ENCODE measurements at places on chromosomes 6 and 20.
A peak's percentile ranks its signal among the peaks of the same experiment; 100 is the strongest.

DNA sequence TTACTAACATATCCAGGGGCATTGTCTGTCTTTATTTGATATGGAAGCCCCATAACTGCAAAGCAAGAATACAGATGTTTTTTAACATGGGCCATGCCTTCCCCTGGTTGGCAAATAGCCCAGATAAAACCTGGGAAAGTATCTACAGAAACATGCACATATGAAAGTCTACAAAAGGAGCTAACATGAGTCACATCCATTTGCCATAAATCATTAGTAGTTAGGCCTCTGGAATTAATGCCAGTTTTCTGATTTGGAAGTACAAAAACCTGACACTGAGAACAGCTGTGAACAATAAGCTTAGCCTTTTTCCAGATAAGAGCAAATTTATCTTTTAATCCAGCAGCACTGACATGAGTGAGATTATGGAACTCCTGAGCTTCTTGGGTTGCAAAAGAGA lies 418.0 kb upstream of the IMPG1 start:
- no peak for DNase-seq

DNA sequence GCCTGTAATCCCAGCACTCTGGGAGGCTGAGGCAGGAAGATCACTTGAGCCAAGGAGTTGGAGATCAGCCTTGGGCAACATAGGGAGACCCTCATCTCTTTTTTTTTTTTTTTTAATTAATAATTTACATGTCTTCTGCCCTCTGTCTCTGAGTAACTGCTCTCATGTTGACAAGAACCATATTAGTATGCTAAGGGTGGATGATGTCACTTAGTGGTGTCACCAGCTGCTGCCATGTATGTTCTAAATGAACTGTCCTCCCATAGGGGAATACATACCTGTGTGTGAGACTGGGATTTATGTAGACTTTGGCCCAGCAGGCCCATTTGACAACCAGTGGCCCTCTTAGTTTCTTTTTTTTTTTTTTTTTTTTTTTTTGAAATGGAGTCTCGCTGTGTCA lies 65.6 kb downstream of the SCAND1 start:
- no peak for DNase-seq

- DNase-seq: no peak
These were observed 106.0 kb upstream of the CST7 start for GRCh38 chr20:24842918-24843715.

DNA sequence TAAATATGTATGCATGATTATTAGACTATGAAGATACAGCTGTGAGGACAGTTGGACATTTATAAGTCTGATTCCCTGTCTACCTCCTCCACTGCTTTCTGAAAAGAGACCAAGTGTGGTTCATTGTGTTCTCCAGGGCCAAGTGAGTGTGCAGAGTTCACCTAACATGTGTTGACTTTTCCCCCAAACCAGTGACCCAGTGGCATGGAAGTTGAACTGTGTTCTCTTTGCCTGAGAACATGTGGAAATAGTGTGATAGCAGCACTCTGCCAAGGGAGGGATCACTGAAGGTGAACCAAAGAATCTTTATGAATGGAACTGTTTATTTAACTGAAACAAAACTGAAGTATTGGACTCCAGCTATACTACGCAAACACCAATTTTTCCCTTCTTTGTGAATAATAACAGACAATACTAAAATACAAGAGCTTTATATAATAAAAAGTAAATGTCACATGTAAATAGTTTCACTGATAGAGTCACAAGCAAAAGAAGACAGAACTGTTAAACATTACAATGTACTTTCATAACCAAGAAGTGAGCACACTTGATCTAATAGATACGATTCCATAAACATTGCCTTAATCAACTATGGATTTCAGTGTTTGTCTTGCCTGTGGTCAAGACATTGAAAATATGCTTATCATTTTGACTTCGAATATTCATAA lies 200.3 kb upstream of the FUT9 start:
- no peak for DNase-seq

GRCh38 chr20:51636123-51636522 lies 93.6 kb upstream of the NFATC2 start:
- DNase-seq: no peak

DNA sequence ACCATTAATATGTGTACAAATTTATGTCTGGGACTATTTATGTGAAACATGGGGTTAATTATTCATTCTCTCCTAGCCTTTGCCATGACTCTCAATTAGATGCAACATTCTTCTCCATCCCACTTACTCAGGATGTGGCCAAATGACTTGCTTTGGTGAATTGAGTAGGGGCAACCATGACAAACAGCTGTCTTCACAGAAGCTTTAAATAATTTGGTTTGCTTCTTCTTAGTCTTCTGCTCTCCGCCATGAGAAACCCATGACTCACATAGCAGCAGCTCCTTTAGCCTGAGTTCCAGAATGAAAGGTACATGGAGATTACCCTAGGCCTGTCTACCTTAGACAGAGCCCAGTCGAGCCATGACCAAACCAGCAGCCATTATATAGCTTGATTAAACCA lies 74.7 kb downstream of the FRK start:
- DNase-seq: no peak

GRCh38 chr6:159194421-159194820 lies 25.2 kb downstream of the FNDC1 start:
- no peak for DNase-seq

DNA sequence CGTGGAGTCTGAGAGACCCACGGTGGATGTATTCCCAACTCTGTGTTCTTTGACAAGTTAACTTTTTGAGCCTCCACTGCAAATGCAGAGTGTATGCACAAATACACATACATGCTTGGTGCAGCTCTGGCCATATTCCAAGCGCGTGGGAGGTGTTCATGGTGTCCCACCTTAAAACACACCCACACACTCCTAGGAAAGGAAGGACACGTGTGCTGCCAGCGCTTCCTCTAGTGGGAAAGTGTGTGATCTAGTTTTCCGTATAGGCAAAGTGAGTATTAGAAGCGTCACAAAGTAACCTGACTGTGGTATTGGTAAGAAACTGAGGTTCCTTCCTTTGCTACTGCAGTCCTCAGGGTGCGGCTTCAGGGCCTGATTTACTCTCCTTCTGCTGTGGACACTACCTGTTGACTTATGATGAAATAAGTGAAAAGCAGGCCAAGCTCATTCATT lies 36.0 kb upstream of the MPC1 start:
- DNase-seq: no peak

DNA sequence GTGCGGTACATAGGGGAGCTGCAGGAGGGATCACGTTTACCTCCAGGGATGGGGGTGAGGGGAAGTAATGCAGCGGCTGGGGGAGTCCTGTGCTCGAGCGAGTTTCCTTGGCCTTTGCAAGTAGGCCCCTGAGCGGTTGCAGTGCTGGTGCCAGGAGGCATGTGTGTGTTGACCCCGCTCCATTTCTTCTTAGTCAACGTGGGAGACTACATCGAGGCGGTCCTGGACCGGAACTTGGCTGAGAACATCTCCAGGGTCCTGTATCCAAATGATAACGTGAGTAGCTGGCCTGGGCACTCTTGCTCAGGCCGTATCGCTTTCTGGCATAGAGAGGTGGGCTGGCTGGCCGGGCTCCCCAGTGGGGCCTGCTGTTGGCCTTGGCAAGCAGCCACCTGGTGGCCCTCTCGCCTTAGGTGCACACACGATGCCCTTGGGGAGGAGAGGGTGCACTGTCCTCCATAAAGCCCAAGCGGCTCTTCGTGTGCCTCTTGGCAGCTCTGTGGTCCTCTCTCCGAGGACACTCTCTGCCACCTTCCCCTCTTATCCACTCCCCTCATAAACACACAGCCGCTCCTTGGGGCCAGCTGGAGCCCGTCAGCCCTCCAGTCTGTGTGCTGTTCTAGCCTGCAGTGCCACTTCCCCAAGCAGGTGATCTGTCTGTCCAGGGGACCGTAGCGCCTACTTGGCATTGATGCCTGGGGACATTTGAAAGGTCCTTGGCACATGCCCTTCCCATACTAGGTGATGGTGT lies 29.3 kb downstream of the PYGB start:
- no peak for DNase-seq

GRCh38 chr6:144036064-144036834 lies 28.2 kb upstream of the PLAGL1 start:
- DNase-seq: peak; percentile 46

DNA sequence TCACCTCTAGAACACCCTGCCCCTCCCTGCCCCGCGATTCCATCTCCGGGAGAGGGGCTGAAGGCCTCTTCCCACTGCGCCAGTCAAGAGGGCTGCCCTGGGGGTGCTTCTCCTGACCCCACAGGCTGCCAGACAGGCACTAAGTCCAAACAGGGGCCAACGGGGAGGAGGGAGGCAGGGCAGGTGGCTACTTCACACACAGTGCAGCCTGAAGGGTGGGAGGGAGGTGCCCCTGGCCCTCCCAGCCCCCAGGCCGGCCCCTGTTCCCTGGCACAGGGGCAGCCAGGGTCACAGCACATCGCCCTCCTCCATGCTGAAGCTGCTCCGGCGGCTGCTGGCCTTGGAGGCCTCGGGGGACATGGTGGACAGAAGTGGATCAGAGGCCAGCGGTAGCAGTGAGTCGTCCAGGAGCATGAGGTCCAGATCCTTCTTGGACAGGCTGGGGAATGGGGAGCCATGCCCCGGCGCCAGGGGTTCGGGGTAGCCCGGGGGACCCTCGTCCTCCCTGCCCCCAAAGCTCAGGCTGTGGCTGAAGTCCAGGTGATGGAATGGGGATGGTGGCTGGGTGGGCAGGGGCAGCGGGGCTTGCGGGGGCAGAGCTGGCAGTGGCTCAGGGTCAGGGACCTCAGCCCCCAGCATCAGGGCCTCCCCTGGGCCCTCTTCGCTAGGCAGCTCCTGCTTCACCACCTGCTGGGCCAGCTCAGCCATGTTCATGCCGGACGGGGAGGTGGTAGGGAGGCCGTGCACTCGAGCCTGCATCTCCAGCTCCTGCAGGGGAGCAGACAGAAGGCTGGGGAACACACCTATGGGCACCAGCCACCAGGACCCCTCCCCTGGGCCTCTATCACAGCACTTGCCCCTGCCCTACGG lies 46.3 kb downstream of the MDFI start:
- no peak for DNase-seq
